ENCODE measurements at places on chromosomes 2 and 18.

- no peak for DNase-seq
These were observed 128.3 kb upstream of the SPATS2L start for GRCh38 chr2:200177971-200178911.

DNA sequence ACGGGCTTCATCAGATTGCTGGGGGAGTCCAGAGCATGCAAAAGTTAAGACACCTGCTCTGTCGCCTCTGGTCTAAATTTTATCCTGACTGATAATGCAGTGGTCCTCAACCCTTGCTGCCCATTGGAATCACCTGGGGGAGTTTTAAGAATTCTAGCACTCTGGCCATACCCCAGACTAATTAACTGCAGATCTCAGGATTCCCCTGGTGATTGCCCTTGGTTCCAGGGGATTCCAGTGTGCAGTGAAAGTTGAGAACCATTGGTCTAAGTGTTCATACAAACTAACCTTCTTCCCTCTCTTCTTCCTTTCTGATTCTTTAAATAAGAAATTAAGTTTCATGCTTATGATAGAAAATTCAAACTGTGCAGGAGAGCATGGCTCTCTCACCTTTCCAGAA is 105.7 kb upstream of the MGAT5 start:
- DNase-seq = no peak

DNA sequence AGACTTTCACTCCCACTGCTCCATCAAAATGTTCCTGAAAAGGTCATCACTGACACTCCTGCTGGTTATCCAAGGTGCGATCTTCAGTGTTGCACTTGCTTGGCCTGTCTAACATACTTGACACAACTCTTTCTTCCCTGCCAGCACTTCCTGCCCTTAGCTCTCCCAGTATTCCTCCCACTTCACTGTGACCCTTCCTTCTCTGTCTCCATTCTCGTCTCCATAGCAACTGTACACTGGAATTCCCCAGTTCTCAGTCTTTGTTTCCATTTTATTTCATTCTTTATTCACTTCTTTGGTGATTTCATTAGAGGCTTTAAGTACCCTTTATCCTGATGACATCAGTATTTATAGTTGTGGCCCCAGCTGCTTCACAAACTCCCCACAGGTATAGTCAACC is 333.0 kb downstream of the IRS1 start:
- no peak for DNase-seq

- DNase-seq = no peak
These were observed 657.3 kb upstream of the LINC00305 start for GRCh38 chr18:64806232-64806631.

- no peak for DNase-seq
These were observed 40.8 kb downstream of the COL5A2 start for GRCh38 chr2:189138800-189139199.

DNA sequence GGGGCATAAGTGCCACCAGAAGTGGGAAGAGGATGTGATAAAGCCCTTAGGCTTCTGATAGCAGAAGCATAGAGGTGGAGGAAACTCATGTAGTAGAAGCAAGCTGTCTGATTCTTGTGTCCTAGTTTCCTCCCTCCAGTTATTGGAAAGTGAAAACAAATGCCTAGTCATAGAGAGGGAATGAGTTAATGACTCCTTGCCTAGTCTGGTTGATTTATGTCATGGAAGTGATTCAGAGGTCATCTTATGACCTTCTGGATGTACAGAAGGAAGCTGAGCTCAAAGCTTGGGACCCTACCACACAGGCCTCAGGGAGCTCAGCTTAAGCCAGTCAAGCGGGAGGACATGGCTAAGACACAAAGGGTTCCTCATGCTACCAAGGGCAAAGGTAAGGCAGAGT is 232.2 kb downstream of the THSD7B start:
- DNase-seq = no peak

GRCh38 chr2:42929546-42930024 is 137.2 kb upstream of the HAAO start:
- no peak for DNase-seq

DNA sequence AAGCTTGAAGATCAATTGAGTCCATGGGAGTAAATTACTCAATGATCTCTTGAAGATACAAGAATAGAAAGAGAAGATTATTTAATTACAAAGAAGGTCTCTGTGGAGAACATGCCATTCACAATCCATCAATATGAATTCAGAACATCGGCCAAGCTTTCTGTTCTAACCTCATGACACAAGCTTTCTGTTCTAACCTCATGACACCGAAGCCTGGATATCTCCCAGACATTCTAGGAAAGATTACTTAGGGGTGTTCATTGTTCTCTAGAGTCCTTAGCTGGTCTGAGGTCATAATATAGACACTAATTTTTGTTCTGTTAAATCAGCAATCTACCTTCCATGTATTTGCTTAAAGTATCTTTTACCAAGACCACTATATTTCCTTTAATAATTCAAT is 95.5 kb downstream of the RDH14 start:
- DNase-seq = no peak

- DNase-seq = no peak
These were observed 16.6 kb downstream of the INO80D start for GRCh38 chr2:206069417-206069816.

- no peak for DNase-seq
These were observed 204.7 kb downstream of the TGIF1 start for GRCh38 chr18:3654442-3655253.

- no peak for DNase-seq
These were observed 67.8 kb upstream of the UXS1 start for GRCh38 chr2:106261871-106262321.

DNA sequence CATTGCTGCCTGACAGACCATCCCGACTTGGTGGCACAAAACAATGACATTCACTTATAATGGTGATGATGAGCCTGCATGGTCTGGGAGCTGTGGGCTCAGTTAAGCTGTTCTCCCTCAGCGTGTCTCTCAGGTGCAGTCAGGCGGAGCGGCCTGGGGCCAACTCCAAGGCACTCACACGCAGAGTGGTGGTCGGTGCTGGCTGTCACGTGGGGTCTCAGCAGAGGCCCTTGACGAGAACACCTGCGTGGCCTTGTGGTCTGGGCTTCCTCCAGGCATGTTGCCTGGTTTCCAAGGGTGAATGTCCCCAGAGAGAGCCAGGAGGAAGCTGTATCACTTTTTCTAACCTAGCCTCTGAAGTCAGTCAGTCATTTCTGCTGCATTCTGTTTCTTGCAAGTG is 29.8 kb downstream of the ARMC9 start:
- DNase-seq = no peak

DNA sequence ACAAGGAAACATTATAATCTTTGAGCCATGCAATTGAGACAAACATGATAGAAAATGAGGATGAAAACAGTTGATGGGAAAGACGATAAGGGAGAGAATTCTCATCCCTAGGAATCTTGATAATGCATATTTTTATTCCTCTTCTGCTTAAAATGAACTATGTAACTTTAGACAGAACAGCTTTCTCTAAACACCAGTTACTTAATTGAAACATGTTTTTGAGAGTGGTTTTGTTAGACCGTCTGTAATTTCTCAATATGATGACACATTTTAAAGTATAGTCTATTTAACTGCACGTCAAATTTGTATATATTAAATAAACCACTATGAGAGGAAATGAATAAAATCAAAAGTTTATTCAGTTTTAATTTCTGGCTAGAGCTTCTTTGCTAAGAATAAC is 1453.9 kb upstream of the NXPH2 start:
- no peak for DNase-seq

DNA sequence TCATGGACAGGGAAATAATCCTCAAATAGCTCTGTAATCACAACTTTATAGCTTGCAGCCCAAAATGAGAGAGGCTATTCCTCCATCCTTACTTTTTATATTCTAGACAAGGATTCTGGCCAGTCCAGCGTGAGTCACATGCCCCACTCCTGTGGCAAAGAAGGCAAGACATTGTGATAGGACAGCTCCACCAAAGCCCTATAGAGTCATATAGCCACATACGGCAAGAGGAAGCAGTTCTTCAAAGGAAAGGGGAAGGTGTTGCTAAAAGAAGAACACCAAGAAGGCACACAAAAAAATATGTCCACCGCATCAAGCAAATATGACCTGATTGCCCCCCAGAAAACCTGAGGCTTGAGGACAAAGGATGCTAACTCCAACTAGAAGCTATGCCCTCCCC is 3.4 kb upstream of the GFPT1 start:
- DNase-seq = no peak

DNA sequence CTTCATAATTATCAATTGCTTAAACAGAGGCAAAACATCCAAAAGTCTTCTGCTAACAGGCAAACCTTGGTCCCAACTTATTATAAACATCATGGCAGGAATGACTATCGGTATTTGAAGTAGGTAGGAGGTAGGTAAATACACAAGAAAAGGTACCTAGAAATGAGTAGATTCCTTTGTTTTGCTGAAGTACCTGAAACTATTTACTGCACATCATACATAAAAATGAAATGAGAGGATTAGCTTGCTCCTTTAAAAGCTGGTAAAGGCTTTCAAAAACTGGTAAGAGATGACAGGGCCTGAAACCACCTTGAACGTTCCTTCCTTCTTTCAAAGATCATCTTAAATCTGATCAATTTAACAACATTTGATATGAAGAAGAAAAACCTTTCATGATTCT is 55.2 kb upstream of the MAPRE2 start:
- DNase-seq = no peak

GRCh38 chr18:63161761-63162195 is 157.8 kb downstream of the BCL2 start:
- no peak for DNase-seq

- no peak for DNase-seq
These were observed 611.2 kb downstream of the ARHGAP15 start for GRCh38 chr2:143740431-143740830.

DNA sequence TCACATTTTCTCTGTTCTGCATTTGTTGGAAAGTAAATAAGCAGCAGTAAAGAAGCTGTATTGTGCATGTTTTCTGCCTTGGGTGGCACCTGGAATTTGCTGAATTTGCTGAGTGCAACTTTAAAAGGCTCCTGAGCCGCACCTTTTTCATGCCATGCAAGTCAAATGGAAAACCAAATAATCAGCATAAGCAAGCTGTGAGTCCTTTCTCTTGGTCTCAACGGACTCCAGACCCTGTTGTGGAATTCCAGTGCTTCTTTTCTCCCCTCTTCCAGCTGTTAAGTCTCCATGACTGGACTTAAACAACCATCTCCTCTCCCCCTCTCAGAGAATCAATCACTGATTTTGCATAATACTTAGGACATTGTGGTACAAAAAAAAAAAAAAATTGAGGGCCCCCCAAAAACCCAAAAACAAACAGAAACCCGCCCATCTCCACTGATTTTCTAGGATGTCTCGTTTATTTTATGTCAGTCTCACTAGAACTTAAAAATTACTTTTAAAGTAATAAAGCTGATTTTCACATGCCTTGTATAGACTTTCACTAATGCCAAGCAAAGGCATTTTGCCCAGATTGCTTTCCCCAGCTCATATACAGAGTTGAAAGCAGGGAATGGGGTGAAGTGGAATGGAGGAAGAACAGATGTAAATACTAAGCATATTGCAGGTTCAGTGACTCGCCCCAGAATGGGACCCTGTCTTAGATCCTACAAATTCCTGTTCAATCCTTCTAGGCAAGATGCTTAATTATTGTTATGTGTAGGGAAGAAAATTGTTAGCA is 5.1 kb upstream of the CETN1 start:
- no peak for DNase-seq

GRCh38 chr2:226378753-226379705 is 420.6 kb downstream of the IRS1 start:
- no peak for DNase-seq

GRCh38 chr2:73033142-73033765 is 38.3 kb downstream of the SFXN5 start:
- DNase-seq = no peak

DNA sequence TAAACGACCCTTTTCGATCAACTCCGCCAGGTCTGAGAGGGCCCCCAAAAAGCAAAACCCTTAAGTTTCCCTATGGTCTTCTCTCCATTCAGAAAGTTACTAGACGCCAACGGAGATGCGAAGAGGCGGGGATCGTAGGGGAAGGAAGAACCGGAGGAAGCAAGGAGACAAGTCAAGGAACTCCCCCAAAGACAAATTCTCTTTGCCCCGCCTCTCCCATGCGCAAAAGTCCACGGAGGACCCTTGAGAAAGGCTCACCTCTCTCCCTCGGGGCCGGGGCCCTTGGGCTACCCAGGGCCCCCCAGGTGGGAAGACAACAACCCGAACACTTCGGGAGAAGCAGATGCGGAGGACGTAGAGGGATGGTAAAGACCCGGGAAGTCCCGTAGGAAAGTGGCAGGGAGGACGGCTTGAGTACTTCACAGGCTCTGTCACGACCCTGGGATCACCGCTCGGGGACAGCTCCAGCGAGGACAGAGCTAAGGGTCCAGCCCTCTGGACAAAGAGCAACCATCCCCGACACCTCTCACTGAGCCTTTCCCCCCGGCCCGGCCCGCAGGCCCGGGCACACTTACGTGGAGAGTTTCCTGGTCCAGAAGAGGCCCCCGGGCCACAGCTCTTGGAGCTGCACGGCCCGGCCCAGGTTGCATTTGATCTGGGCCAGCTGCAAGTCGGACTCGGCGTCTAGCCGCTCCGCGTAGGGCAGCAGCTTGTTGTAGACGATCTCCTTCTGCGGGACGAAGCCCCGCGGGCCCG is 647 bp downstream of the PSME4 start:
- peak; percentile 73 for DNase-seq

GRCh38 chr2:212299943-212300342 is 238.7 kb downstream of the ERBB4 start:
- no peak for DNase-seq

DNA sequence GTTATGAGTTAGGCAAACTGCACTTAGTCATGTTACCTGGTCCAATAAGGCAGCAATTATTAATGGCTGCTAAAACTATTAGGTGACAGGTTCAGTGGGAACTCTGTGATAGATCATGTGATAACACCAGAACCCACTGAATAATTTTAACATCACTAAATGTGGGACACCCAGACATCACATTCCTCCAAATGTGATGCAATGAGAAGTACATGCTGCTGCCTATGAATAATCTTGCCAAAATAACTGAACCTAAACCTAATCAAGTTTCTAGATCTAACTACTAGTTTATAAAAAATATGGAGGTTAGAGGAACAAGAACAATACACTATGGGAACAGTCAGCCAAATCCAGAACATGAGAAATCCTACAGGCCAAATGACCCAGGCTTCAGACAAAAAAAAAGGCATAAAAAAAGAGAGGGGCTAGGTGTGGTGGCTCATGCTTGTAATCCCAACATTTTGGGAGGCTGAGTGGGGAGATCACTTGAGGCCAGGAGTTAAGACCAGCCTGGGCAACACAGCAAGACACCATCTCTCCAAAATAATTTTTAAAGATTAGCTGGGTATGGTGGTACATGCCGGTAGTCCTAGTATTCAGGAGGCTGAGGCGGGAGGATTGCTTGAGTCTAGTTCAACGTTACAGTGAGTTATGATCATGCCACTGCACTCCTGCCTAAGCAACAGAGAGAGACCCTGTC is 7.0 kb upstream of the ACTR2 start:
- no peak for DNase-seq
